NK-92 treated with Interleukin-12 subunit alpha and Interleukin-12 subunit beta, amount 100 ng/mL, for 24 hours (cell line): ENCODE measurements at places on chromosomes 6 and 20.

DNA sequence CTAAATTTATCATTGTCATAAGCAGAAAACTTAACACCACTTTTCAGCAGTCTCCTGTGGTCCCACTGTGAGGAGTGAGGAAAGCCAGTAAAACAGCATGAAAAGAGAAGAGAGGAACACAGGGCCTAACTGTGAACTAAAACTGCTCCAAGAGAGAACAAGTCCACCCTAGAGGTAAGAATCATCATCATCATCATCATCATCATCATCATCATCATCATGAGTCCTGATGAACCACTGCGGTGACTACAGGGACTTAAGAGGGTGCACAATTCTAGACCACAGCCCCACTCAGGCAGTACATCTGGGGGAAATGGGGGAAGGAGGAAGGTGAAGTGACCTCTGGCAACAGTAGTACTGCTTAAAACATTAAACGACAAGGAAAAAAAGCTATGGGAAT is 13.6 kb downstream of the ZNF337 start:
- no peak for DNase-seq

DNA sequence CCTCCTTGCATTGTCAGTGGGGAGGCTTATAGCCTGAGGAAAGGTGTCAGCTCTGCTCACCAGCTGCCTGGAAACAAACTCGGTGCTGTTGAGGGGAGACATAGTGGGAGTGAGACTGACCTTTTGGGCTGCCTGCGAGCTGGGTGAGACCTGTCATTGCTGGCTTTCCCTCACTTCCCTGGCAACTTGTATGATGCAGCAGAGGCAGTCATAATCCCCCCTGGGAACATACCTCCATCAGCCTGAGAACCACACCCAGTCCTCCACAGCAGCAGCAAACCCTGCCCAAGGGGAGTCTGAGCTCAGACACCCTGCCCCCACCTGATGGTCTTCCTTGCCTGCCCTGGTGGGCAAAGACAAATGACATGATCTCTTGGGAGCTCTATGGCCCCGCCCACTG is 521.2 kb upstream of the IMPG1 start:
- no peak for DNase-seq

- no peak for DNase-seq
Measured at GRCh38 chr6:47646689-47647088, 51.7 kb upstream of the ADGRF4 start.

DNA sequence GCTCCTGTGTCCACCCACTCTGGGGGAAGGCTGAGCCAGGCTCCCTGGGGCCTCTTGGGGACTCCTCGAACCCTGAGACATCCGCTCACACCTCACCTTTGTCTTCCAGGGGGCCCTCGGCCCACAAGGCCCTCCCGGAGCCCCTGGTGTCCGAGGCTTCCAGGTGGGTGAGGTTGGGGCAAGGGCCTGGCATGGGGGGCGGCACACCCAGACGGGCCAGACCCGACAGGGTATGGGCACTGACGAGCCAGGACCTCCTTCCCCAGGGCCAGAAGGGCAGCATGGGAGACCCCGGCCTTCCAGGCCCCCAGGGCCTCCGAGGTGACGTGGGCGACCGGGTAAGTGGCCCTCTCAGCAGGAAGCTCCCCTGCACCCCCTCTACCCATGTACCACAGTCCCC is 13.4 kb downstream of the COL9A3 start:
- no peak for DNase-seq

GRCh38 chr20:56458206-56458821 is 10.1 kb upstream of the RTF2 start:
- no peak for DNase-seq

DNA sequence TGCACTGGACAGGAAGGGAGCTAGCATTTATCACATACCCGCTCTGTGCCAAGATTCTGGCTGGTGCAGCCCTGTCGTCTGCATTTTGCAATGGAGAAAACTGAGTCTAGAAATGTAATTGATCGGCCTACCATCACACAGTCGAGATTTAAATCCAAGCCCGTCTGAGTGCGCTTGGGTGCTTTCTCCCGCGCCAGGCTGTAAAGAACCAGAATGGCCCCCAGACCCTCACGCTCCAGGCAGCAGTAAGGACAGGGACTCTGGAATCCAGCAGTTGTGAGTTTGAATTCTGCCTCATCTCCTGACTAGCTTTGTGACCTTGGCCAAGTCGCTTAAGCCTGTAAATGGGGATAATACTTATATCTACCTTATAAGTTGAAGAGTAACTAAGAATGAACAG is 10.8 kb downstream of the DYNLRB1 start:
- no peak for DNase-seq

DNA sequence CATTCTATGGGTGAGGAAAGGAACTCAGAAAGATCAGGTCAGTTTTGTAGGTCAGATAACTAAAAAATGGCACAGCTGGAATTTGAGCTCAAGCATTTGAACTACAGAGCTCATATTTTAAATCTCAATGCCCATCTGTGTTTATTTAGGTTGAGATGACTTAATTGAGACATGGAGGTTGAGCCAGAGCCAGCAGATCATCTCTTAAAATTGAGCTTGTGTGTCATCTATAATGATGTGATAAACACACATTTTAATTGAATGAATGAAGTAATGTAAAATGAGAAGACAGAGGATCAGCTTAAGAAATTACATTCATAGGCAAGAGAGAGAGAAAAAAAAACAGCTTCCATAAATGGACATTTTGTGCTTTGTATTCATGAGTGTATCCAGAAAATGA is 3.7 kb downstream of the MANEA start:
- DNase-seq, result no peak

DNA sequence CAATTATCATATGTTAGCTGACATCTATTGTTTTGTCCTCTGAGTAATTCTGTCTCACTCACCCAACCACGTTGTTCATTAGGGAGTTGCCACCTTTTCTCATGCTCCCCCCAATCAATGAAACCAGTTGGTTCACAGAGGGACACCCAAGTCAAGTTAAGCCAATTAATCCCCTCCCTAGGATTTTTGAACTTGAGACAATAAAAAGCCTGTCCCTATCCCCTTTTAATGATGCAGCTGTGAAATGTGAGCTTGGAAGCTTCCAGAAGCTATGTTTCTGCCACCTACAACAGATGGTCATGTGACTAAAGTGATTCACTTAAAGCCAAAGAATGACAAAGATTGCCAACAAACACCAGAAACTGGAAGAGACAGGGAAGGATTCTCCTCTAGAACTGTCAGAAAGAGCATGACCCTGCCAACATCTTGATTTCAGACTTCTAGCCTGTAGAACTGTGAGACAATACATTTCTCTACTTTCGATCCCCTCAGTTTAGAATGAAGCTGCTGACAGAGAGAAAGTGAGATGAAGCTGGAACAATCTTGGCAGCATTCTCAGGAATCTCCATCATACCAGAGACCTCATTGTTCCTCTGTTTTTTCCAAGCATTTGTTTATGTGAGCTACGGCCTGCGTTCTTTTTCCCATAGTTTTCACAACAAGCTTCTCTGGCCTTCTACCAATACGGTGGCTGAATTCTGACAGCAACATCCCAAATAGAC is 57.8 kb upstream of the TPD52L1 start:
- no peak for DNase-seq

DNA sequence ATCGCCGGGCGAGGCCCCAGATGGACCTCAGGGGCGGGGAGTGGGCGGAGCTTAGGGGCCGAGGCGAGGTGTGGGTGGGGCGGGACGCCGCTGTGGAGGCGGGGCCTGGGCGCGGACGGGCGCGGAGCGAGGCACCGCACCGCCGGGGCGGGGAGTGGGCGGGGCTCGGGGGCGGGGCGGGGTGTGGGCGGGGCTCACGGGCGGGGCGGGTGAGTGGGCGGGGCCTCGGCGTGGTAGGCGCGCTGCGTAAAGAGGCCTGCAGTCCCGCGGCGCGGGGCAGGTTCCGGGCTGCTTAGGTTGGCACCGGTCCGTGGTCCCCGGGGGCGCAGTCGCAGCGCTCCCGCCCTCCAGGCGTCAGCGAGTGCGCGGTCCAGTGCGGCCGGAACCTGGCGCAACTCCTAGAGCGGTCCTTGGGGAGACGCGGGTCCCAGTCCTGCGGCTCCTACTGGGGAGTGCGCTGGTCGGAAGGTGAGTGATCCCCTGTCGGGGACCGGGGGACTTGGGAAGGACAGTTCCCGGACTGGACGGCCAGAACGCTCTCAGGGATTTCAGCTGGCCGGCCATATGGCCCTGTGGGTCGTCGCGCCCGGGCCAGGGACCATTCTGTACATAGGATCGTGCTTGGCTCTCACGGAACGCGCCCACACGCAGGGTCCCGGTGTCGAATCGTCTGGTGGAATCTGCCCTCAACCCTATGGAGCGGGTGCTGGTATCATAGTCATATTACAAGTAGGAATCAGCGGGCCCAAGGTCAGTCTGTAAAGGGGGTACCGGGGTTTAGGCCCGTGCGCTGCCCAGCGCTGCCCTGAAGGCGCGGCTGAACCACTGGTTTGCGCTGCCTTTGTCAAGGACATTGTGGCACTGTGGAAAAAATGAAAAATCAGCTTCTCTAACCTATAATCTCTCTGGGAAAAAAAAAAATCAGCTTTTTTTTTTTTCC is at the start of gene NQO2:
Gene NQO2 (plus strand): TSS at position 277 of the 940 bp plus-strand sequence. CDS start 6,659 bp downstream, outside the sequence.
- DNase-seq, result peak; percentile 90

DNA sequence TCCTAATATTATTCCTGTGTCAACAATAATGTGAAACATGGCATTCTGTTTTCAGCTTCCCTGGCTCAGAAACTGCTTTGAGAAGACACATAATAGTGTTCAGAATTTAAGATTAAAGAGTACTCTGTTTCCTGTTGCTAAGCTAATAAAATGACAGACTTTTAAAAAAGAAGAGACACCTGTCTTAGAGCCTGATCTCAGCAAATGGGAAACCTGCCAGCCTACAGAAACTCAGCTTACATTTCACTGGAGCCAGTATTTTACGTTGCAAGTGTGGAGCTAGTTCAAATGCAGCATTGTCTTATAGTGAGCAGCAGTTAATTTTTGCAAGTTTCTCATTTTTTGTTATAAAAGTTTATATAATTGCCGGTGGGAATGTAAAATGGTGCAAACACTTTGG is 28.8 kb downstream of the KIZ start:
- no peak for DNase-seq

DNA sequence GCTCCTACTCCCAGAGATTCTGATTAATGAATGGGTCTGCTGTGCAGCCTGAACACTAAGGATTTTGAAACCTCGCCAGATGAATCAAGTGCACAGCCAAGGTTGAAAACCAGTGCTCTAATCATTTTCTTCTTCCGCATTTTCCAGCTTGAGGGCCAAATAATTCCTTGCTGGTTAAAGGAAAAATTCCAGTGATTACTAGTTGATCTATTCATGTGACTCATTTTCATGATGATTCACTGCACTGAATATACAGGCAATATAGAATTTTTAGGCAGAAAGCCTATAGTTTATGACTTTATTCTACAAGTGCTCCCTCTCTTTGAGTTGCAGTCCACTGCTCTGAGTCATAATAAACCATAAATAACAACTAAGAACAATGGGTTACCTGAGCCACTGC is 80.6 kb upstream of the PROKR2 start:
- no peak for DNase-seq

GRCh38 chr6:136169394-136170148 is 80.5 kb downstream of the MTFR2 start:
- DNase-seq, result no peak

- no peak for DNase-seq
Measured at GRCh38 chr20:31731321-31731717, 7.8 kb upstream of the TPX2 start.

- no peak for DNase-seq
Measured at GRCh38 chr6:14792118-14792955, 453.5 kb upstream of the JARID2 start.

- no peak for DNase-seq
Measured at GRCh38 chr20:32496811-32497533, 88.2 kb downstream of the NOL4L start.

DNA sequence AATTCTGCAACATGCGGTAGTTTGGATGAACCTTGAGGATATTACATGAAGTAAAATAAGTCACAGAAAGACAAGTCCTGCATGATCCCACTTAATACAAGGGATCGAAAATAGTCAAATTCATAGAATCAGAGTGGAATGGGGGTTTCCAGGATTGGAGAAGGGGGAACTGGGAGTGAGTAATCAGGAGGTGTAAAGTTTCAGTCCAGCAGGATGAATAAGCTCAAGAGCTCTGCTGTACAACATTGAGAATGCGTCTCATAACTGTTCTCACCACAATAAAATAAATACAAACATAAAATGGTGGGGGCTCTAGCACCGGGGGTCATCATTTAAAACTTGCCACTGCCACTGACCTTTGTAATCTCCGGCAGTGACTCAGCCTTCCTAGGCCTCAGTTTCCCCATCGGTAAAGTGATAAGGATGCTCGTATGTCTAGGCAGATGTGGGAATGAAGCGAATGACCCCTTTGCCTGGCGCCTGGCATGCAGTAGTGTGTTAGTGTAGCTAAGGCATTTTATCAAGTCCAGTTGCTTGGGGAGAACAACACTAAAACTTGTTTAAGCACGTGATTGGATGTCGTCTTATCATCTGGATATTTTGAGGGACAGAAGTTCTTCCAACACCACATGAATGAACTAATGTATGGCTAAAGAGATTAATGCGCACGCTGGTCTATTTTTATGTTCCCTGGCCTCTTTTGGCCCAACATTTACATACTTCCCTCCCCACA is 421.1 kb downstream of the QKI start:
- DNase-seq, result no peak
